ENCODE measurements at places on chromosomes 16 and 17.

GRCh38 chr17:71585540-71585939 lies 535.3 kb upstream of the SOX9 start:
- no peak for DNase-seq

- no peak for DNase-seq
Observed at GRCh38 chr17:19494961-19495806, 38.5 kb upstream of the SLC47A1 start.

GRCh38 chr17:8019166-8019565 lies 16.8 kb downstream of the GUCY2D start:
- no peak for DNase-seq

DNA sequence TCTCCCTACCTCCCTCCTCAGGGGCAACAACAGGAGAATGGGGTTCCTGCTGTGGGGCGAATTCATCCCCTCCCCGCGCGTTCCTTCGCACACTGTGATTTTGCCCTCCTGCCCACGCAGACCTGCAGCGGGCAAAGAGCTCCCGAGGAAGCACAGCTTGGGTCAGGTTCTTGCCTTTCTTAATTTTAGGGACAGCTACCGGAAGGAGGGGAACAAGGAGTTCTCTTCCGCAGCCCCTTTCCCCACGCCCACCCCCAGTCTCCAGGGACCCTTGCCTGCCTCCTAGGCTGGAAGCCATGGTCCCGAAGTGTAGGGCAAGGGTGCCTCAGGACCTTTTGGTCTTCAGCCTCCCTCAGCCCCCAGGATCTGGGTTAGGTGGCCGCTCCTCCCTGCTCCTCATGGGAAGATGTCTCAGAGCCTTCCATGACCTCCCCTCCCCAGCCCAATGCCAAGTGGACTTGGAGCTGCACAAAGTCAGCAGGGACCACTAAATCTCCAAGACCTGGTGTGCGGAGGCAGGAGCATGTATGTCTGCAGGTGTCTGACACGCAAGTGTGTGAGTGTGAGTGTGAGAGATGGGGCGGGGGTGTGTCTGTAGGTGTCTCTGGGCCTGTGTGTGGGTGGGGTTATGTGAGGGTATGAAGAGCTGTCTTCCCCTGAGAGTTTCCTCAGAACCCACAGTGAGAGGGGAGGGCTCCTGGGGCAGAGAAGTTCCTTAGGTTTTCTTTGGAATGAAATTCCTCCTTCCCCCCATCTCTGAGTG lies 5.9 kb upstream of the LASP1NB start:
- no peak for DNase-seq

GRCh38 chr17:9444687-9445086 lies 130.9 kb downstream of the STX8 start:
- no peak for DNase-seq

- no peak for DNase-seq
Observed at GRCh38 chr16:85090873-85091521, 21.3 kb downstream of the CIBAR2 start.

DNA sequence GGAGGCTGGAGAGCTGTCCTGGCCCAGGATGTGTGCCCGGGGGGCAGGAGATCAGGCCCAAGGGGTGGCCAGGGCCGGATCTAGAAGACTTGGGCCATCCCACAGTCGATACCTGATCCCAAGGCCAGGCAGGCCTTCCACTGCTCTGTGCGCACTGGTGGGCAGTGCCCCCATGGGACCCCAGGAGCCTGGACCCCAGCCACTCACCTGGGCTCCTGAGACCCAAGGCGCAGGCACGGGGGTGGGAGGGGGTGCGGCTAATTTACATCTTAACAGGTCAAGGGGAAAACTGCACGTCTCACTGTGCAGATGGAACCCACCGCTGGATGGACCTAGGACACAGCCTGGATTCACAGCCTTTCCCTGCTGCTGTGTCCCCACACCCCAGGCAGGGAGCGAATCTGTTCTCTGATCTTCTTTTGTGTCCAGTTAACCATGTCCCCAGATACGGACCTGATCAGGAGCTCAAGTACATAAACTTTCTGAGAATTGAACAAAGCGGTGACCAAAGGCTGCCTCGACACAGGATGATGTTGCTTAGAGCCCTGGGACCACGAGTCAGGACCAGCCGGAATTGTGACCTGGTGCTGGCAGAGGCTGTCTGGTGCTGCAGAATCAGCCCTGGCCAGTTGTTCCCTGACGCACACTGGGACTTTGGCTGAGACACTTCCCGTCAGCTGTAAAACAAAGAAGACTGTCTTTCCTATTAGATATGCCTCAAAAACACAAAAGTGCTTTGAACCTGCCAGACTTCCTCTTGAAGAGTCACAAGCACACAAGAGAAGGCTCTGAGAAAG lies 60.6 kb downstream of the TNFRSF13B start:
- no peak for DNase-seq

DNA sequence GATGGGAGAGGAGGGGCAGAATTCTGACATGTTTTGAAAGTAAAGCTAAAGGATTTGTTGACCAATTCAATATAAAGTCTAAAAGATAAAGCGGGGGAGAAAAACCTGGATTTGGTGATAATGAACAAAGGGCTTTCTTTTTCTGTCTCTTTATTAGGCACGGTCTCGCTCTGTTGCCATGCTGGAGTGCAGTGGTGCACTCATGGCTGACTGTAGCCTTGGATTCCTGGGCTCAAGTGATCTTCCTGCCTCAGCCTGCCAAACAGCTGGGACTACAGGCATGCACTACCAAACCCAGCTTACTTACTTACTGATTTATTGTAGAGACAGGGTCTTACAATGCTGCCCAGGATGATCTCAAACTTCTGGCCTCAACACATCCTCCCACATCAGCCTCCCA lies 7.5 kb downstream of the CDR2 start:
- DNase-seq, result no peak

DNA sequence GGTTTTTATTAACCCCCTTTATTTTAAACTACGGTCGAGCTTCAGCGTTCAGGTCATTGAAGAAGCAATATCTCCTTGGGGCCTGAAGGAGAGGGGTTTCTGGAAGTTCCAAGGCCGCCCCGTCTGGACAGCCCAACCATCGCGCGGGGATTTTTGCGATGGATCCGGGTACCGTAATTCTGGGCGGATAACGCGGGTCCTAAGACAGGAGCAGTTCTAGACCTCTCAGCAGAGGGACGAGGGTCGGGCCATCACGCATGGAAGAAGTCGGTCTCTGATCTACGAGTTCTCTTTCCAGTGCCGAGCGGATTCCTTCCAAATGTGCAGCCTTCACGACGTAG lies 3.6 kb downstream of the BORCS6 start:
- no peak for DNase-seq

- DNase-seq, result no peak
Observed at GRCh38 chr17:40541873-40542557, 23.3 kb downstream of the CCR7 start.

DNA sequence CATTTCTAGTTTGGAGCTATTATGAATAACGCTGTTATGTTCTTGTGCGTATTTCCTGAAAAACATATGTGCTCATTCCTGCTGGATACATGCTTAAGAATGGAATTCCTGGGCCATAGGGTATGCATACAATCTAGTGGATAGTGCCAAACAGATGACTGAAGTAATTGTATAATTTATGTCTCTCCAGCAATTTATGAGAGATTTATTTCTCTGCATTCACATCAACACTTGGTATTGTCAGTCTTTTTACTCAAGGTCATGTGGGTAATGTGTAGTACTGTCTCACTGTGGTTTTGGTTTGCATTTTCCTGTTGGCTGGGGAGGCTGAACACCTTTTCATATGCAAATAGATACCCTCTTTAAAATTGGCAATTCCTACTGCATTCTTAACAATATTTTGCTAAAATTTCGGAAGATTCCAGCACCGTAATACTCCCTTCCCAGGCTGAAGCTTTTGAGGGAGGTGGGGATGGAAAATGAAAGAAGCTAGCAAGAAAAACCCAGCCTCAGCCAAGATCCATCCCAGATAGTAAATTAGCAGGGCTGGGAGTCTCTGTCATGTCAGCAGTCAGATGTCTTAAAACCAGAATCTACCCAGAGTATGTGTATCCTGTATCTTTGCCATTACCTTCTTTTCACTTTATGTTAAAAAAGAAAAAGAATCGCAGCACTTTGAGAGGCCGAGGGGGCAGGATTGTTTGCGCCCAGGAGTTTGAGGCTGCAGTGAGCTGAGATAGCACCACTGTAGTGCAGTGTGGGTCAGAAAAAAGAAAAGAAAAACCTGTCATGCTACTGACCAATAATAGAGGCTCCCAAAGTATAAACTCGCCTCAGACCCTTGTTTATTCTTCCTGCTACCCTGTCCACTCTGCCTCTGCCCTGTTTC lies 204.9 kb downstream of the LGALS9B start:
- DNase-seq, result no peak

GRCh38 chr17:66520999-66521398 lies 218.6 kb downstream of the PRKCA start:
- DNase-seq, result no peak

DNA sequence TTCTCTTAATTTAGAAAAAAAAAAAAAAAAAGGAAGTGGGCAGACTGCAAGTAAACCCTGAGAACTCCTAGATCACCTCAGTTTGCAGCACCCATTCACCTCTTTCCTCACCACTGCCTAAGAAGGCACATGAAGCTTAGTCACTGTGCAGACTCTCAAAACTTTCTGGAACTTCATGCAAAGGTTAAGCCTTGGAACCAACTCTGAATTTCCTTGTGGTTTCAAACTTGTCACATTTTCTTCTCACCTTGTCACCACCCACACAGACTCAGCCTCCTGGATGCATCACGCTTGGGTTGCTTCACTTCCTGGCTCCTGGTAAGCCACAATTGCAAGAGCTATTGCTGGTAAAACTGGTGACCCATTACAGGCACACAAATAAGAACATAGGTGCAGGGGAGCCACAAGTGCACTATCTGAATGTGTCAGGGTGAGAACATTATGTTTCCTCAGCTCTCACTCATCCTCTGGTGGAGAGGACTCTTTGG lies 15.0 kb upstream of the CPD start:
- no peak for DNase-seq

GRCh38 chr16:27324851-27325301 lies 11.1 kb downstream of the IL4R start:
- DNase-seq, result no peak

DNA sequence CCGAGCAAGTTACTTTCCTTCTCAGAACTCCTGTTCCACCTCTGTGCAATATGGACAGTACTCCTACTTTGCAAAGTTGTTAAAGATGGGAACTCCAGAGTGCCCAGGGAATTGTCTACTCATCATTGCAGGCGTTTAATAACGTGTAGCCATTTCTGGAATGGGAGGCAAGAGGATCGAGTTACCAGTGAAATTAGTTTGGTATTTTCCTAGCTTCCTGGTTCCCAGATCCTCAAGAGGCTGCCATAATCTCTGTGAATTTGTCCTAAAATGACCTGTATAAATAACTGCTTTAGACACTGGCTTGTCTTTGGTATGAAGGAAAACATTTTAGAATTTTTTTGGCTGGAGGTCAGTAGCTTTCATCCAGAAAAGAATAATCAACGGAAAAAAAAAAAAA lies 27.7 kb downstream of the WWOX start:
- DNase-seq, result no peak

DNA sequence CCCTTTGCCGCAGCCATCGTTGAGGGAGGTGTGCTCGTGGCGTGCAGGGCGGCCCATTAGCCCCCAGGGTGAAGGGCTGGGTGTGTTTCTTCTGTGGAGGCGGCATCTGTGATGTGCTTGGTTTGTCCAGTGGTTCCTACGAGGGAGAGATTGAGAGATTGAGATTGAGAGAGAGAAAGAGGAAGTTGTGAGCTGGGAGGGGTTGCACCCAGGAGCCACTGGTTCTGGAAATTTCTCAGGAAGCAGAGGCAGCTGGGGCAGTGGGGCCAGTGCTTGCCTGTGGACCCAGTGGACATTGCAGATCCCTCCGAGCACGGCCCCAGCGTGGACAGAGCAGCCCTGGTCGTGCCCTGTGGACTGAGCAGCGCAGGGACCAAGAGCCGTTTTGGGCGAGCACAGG lies 72.0 kb upstream of the ZNF750 start:
- DNase-seq, result no peak

- no peak for DNase-seq
Observed at GRCh38 chr17:27366437-27366836, 72.5 kb downstream of the WSB1 start.

GRCh38 chr17:46994993-46995392 lies 15.9 kb upstream of the RPRML start:
- no peak for DNase-seq

- DNase-seq, result no peak
Observed at GRCh38 chr17:42518755-42519545, 17.1 kb upstream of the NAGLU start.

All from NCI-H460 (cell line).